ENCODE measurements at places on chromosomes 16 and 17.

DNA sequence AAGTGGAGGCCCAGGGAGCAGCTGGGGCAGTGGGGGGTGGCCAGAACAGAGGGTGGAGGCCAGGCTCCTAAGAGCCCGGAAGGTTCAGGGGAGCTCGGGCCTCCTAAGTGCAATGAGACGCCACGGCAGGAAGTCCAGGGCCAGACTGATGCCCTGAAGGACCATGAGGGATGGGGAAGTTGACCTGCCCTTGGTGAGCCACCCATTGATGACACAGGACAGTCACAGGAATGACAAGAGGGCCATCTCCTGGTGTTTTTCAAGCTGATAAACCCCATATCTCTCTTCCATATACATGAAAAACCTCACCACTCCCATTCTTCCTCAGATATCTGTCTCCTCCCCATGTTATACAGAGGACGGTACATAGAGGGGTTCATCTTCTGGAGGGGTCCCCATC is 5.8 kb upstream of the MRPL58 start:
- no peak for DNase-seq

- no peak for DNase-seq
Observed at GRCh38 chr17:63482509-63482908, 5.6 kb downstream of the ACE start.

GRCh38 chr17:67862614-67863217 is 37.4 kb downstream of the BPTF start:
- DNase-seq: no peak

- DNase-seq: no peak
Observed at GRCh38 chr16:359067-359763, 6.7 kb upstream of the AXIN1 start.

DNA sequence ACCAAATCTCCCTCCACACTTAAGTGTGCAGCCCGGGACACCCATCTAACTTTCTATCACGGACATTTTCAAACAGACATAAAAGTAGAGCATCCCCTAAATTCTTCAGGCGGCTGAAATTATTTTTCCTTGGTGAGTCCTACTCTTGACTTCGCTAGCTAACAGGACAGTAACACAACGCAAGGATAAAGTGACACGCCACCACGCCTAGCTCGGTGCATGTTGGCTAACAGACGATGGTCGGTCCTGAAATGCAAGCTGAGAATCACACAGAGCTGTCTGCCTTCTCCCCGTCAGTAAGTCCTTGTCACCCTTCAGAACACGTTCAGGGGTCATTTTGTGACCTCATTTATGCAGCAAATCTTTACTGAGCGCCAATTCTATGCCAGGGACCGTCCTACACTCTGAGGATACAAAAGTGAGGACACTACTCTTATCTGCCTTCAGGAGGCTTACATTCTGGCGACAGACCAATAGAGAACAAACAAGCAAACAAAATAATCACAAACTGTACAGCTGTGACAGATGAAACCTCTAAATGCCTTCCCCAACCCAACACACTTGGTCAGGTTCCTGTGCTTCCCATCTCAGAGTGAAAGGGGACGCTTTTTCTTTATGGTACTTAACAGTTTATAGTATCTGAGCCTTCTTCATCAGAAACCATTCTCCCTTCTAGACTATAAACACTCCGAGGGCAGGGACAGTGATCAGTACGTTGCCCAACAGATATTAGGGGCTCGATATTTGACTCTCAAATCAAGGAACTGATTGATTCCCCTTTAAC is 1.3 kb downstream of the NTAN1 start:
- no peak for DNase-seq

DNA sequence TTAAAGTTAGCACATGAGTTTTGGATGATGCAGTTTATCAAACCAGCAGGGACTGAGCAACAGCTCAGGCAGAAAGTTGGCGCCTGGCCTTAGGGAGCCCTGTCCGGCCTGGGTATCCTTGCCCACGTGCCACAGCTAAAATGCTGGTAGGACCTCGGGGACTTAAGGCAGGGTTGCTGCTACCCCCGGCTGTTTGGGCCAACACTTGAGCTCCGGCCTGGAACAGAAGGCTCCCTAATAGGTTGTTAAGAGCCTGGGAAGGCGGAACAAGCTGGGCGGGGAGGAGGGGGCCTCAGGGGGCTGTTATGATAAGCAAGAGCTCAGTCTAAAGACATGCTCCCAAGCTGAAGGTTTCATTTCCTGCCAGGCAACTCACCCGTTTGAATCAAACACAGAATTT is 39.7 kb downstream of the CUEDC1 start:
- DNase-seq: no peak

DNA sequence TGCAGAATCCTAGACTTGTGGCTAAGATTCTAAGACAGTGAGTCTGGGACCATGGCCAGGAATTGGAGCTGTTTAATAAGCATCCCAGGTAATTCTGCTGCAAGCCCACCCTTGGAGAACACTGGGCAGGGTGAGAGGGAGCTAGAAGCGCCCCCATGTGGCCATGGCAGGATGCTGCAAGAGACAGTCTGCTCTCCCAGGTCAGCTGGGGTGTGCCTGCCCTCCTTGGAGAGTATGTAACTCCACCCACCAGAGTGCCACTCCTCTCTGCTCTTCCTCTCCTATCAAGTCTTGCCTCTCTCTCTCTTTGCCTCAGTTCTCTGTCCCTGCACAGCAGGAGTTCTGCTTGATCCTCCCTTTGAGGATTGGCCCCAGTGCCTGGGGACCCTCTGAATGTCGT is 14.9 kb downstream of the RCVRN start:
- no peak for DNase-seq

DNA sequence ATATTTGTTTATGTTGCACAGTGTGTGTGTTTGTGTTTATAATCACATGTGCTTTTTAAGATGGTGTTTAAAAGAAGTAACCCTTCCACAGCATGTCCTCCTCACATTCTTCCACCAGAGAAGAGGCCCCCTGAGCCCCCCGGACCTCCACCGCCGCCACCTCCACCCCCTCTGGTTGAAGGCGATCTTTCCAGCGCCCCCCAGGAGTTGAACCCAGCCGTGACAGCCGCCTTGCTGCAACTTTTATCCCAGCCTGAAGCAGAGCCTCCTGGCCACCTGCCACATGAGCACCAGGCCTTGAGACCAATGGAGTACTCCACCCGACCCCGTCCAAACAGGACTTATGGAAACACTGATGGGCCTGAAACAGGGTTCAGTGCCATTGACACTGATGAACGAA is 69.2 kb downstream of the CDK12 start:
- DNase-seq: no peak

- no peak for DNase-seq
Observed at GRCh38 chr17:51585514-51586104, 325.3 kb downstream of the UTP18 start.

DNA sequence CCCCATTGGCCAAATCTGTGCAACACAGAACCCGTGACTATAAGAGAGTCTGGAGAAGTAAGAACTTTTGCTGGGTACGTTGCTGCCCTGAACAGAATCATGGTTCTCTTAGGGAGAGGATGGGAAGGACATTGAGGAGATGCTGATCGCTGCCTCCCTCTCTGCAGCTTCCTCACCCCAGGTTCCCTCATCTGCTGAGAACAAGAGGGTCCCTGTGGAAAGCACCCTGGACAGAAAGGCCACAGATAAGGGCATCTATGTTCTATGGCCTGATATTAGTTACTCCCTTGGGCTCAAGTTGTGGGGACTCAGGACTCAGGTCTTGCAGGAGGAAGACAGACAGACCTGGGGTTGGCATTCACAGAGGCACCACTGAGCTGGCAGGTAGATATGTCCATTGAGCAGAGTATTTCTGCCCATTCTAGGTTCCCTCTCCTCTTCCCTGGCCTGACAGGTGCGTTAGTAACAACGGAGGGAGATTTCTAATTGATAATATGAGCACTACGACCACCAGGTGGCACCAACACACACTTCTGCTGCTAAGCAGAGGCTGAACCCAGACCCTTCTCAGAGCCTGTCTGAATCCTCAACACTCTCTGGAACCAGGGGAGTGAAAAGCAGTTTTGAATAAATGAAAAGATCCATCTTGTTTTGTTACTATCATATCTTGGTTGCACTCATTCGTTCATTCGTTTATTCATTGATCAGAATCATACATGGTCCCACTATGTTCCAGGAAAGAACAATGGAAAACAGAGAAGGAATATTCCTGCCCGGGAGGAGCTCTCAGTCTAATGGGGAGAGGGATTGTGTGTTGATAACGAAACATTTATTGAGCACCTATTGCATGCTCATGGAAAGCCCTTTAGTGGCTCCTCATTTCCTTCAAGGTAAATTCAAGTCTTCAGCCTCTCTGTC is 56.4 kb downstream of the SLC6A2 start:
- DNase-seq: peak; percentile 46

DNA sequence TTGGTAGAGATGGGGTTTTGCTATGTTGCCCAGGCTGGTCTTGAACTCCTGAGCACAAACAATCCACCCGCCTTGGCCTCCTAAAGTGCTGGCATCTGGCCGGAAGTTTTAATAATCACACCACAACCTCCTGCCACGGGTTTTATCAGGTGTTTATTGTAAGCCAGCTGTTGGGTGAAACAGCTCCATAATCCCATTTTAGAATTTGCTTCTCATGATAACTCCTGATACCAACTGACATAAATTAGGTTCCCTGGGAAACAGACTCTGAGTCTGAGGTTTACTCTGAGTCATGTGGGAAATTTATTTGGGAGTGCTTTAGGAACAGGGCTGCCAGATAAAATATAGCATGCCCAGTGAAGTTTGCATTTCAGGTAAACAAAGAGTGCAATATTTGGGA is 122.6 kb upstream of the MED13 start:
- DNase-seq: no peak

- no peak for DNase-seq
Observed at GRCh38 chr17:28240688-28241340, 78.2 kb upstream of the TMEM97 start.

GRCh38 chr16:84648595-84649510 is 542 bp downstream of the KLHL36 start:
- peak; percentile 41 for DNase-seq

GRCh38 chr16:53892155-53892554 is 188.2 kb downstream of the FTO start:
- DNase-seq: peak; percentile 29

DNA sequence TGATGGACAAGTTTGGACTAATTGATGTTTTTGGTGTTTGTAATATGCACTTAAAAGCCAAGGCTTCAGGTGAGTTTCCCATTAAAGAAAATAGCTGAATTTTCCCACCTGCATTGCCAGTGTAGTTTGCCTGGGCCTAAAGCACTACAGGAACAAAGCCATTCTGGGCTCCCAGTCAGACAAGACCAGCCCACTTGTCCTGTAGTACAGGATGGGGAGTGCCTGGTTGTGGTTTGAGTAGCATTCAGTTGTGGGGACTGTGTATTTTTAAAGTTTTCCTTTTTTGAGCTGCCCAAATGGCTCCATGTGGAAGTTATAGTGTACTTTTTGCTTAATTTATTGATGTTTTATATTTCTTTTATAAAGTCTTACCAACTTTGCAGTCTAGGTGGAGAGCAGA is 91.7 kb downstream of the TANGO6 start:
- no peak for DNase-seq

DNA sequence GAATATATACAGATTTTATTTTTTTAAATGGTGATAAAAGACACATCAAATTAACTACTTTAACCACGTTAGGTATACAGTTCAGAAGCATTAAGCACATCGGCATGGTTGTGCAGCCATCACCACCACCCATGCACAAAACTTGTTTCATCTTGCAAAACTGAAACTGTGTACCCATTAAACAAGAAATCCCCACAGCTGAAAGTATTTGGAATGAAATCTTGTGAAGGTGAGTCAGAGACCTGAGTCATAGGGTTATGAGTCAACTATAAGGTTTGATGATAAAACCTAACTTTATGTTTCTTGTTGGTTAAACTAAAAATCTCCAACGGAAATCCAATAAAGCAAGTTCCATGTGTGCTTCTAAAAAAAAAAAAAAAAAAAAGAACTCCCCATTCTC is 561.6 kb upstream of the PSMD7 start:
- no peak for DNase-seq

DNA sequence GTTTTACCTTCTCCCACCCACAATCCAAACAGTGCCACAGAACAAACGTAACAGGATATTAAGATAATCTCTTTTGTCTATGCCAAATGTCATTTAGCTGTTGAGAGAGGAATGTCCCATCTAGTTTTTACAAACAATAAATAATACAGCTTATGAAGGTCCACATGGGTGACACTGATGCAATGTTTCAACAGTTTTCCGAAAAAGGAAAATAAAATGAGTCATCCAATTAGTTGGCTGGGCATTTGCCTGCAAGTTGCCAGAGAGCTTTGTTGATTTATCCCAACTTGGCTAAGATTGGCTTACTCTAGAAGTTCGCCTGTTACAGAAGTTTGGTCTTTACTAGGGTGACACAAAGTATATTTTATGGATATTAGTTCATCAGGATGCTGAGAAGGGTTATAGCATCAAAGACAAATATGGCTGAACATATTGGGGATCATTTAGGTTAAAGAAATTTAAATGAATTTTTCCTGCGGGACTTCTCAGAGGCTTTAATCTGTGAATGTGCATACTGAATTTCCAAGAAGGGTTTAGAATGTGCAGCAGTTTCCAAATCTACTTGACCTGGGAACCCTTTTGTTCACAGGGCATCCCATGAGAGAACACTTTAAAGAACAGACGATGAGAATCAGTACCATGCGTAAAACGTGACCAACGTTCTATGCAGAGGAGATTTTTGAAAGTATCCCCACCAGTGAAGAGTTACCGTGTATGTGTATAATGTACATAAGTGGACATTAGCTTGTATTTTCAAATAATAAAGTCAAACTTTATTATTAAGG is 73.1 kb downstream of the CDH13 start:
- peak; percentile 31 for DNase-seq

DNA sequence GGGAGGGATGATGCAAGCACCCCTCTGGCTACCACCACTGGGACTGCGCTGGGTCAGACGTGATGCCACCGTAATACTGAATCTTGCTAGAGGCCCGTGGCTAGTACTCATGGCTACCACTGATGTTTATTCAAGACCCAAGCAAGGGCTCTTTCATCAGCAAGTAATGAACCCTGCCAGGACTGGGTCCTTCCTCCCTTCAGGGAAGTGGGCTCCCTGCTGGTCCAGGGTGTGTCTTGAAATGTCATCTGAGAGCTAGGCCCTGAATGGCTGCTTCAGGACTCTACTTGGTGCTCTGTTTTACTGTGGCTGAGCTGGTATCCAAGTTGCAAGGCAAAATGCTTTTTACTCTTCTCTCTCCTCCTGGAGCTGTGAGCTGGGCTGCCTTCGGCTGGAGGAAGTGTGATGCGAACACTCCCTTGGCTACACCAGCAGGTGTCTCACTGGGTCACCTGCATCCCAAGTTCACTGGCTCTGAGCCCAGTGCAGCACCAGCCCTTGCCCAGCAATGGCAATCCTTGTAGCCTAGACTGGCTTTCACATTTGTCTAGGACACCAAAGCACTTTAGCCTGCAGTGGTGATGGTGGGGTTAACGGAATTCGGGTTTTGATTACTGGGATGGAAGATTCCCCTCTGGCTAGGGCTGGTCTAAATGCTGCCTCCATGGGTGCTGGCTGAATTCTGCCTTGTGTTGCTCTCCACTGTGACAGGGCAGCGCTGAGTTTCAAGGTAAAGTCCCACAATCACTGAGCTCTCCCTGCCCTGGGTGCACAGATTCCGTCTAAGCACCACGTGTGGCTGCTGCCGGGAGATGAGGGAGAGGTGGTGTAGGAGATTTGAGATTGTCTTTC is 98.6 kb downstream of the USP22 start:
- no peak for DNase-seq

GRCh38 chr16:17836868-17837602 is 366.3 kb upstream of the XYLT1 start:
- DNase-seq: no peak

Measured in hepatic stellate cell (primary cell).